ENCODE measurements at places on chromosomes 4 and X. TPM values are rescaled to one million over a fixed set of nuclear protein-coding genes. Genes with fewer than 3 reads are reported as not detected.

MSANTD1 gene
- 0.95 TPM for total RNA-seq

MED14 gene
- 44.0 TPM for total RNA-seq

APOO gene
- 23.4 TPM for total RNA-seq

FDCSP gene
- total RNA-seq, result not detected

CABS1 gene
- not detected for total RNA-seq

SCML1 gene
- 16.4 TPM for total RNA-seq

BEX5 gene
- total RNA-seq, result not detected

DNA sequence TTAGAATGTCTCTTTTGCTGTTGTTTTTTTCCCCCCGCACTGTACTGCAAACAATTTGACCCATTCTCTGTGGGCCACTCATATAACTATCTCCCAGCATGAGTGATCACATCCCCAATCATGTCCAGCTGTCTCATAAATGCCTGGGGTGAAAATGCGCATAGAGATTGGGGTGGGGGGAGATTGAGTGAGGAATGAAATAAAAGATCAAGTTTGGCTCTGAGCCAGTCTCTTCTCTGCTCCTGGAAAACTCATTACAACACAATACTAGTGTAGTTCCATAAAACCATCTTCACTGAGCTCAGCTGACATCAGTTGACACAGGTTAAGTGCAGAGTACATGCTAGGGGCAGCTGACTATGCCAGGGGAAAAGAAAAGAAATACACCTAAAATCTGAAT lies 96.9 kb downstream of the EGF start:
- no peak for DNase-seq

- no peak for DNase-seq
Measured at GRCh38 chr4:39062094-39062769, at the start of gene KLHL5. TSS of gene KLHL5 (plus strand) at chr4:39062232. CDS start at chr4:39062653, 421 bp downstream.

- DNase-seq, result no peak
Measured at GRCh38 chr4:141037446-141037845, 95.8 kb downstream of the RNF150 start.

DNA sequence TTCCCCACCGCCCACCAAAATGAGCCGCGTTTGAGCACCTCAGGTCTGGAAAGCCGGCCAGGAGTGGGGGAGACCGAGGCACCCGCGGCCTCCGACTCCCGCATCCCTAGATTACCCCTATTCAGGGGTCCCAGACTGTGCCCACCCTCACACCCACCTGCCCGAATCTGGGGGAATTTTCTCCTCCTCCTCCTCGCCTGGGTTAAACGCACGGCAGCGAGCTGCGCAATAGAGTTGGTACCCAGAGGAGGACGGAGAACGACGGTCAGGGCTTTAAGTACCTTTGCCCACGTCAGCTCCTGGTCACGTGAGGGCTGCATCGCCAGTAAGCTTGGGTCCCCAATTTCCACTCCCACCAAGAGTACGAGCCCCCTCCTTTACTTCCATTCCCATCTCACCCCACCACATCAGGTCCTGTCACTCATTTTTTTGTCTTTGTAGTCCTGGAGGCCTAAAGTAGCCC lies at the start of gene ARMCX2:
Gene ARMCX2 (minus strand): TSS at position 250 of the 463 bp plus-strand sequence. CDS start 2,262 bp downstream, outside the sequence.
- DNase-seq, result no peak

GRCh38 chr4:53023677-53024299 lies 161.7 kb downstream of the RASL11B start:
- no peak for DNase-seq
